ENCODE measurements at places on chromosomes 12 and 14. TPM values are rescaled to one million over a fixed set of nuclear protein-coding genes. Genes with fewer than 3 reads are reported as not detected.
A peak's percentile ranks its signal among the peaks of the same experiment; 100 is the strongest.

NXPH4 gene
- 0.28 TPM for polyA plus RNA-seq

LRFN5 gene
- polyA plus RNA-seq: 12.7 TPM

OR10A7 gene
- polyA plus RNA-seq: not detected

RAD51AP1 gene
- 2.4 TPM for polyA plus RNA-seq

CCDC177 gene
- polyA plus RNA-seq: not detected

DNA sequence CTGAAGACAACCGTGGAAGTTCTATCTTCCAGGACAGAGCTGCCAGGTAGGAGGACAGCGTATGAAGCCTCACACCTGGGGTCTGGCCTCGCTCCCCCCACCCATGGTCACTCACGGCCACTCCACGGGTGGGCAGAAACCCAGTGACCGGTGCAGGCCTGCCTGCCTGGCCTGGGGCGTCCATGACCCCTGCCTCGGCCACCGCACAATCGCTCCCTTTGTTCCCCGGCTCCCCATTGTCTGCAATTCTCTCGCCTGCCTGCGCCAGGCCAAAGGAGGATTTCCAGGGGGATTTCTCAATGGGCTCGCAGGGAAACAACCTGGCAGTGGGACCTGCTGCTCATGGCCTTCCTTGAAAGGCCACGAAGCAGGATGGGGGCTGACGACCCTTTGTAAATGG lies 22.6 kb downstream of the CCDC85C start:
- no peak for DNase-seq

- DNase-seq: no peak
Measured at GRCh38 chr14:55116246-55117030, 12.6 kb upstream of the LGALS3 start.

- no peak for DNase-seq
Measured at GRCh38 chr14:43285575-43285974, 1221.5 kb downstream of the FSCB start.

GRCh38 chr12:109897029-109897428 lies 3.0 kb upstream of the TCHP start:
- no peak for DNase-seq

DNA sequence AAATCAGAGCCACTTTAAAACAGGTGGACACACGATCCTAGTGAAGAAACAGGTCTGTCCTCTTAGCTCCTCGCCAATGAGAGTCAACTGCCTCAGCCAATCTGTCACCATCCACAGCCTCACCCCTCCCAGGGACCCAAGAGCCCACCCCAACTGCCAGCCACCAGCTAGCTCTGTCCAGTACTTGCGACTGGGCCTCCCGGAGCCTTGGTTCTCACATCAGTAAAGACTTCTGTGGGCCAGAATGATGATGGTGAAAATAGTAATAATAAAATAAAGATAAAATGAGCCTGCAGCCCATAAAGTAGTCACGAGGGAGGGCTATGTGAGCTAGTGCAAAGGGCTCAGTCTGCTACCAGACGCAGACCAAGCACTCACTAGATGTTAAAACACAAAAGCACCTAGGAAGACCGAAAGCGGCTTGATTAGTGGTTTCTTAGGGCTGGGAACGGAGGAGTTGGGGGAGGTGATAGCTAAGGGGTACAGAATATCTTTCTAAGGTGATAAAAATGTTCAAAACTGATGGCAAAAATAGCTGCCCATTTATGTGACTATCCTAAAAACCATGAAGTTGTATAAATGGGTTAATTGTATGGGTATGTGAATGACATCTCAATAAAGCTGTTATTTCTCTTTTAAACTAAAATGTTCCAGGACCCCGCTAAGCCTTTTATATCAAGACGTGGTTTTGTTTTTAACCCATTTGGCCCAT lies 39.8 kb downstream of the ACTN1 start:
- DNase-seq: no peak

GRCh38 chr12:63353559-63353958 lies 202.6 kb upstream of the AVPR1A start:
- DNase-seq: no peak

GRCh38 chr12:89544022-89544421 lies 18.2 kb upstream of the POC1B start:
- DNase-seq: no peak

GRCh38 chr12:118377884-118378470 lies 1.6 kb downstream of the SUDS3 start:
- peak; percentile 59 for DNase-seq

- DNase-seq: no peak
Measured at GRCh38 chr14:91371011-91371989, 46.3 kb downstream of the CCDC88C start.

All from urinary bladder (tissue), 4 donors.